ENCODE measurements at places on chromosomes 5 and 9.

DNA sequence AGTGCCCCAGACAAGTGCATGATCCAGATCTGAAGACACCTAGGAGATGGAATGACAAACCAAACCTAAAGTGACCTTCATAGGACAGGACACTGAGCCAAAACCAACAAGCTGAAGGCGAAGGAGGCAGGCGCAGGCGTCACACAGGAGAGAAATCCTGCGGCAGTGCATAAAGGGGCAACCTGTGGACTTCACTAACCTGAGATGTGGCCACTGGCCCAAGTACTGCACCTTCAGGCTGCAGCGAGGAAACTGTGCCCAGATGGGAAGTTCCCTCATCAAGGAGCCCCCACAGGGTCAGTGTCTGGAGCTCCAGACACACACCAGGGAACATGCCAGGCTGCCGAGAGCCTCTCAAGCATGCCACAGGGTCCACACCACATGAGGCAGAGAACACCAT lies 3.7 kb downstream of the IPPK start:
- no peak for DNase-seq

DNA sequence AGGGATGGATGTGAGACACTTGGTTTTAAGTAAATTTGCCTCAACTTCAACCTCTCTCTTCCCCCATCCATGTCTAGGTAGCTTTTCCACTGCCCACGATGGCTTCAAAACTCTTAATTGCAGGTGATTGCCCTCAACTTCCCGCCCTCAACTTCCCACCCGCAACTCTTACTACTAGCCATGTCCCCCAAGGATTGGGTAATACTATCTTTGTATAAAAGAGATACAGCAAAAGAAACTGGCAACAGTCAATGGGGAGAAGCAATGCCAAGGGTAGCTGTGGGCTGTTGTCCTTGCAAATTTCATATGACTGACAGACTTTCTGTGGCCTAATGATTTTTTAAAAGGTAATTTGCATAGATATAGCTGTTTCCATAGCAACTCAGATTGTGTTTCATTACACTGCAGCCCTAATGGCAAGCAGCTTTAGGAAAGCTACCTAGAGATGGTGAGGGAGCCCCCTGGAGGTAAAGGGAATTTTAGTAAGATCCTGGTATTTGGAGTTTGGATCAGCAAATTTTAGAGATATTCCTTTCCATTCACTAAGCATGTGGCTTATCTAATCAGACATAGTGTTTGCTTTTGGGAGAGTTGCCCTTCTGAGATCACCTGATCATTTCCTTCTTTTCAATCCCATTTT lies 421.5 kb upstream of the DAP start:
- no peak for DNase-seq

GRCh38 chr9:9552665-9553064 lies 1060.1 kb downstream of the PTPRD start:
- DNase-seq = no peak

- DNase-seq = no peak
Observed at GRCh38 chr5:135649435-135649834, 70.6 kb upstream of the CXCL14 start.

DNA sequence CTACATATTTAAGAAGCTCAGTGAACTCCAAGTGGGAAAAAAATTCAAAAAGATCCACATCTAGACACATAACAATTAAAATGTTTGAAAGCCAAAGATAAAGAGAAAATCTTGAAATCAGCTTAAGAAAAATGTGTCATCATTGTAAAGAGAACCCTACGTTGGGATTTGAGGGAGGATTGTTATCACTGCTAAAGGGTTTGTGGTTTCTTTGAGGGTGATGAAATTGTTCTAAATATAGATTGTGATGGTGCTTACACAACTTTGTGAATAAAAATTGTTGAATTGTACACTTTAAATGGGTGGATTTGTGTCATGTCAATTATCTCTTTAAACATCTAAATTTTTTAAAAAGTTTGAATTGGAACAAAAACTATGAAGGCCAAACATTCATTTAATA lies 92.2 kb upstream of the ADAMTS19 start:
- no peak for DNase-seq

DNA sequence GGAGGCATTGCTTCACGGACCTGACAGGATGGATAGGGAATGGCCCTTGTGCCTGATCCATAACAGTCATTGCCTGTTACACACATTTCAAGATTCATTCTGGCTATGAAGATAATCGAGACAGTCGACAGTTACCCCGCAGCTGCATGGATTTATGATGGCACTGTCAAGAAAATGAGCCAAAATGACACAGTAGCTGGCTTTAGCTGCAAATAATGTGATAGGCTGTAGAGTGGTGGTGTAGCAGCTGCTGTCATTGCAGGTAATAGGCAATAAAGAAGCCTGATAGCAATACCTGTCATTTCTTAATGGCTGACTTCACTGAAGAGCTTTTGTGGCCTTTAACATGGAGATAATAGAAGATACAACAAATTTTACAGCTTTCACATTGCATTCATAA lies 1085.2 kb upstream of the ARRDC3 start:
- no peak for DNase-seq

DNA sequence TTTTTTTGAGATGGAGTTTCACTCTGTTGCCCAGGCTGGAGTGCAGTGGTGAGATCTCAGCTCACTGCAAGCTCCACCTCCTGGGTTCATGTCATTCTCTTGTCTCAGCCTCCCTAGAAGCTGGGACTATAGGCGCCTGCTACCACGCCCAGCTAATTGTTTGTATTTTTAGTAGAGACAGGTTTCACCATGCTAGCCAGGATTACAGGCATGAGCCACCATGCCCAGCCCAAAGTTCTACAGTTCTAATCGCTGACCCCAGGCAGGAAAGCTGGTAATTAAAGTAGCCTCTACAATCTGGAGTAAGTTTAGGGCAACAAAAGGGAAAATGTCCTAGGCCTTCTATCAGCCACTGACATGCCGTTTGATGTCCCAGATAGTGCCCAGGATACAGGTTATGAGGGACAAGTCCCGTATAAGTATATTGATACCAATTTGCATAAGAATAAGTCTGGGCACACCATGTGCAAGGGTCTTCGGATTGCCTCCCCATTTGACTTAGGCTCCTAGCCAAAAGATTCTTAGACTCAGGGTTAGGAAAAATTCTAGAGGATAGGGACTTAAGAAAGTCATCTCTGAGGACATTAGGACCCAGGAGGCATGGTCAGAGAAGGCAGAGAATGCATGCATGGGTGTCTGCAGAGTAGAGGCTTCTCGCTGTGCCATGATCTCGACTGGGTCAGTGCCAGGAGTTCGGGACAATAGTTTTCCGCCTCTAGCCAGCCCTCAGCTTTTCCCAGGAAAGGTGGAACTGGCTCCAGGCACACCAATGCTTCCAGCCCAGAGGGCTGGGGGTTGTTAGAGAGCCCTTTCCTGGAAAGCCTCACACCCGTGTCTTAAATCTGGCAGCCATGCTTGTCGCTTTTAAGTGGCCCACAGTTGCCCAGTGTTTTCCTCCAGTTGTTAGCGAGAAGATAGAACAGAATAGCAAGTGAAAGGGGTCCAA lies 1111.1 kb downstream of the TAF11L14 start:
- no peak for DNase-seq

GRCh38 chr5:173208296-173208695 lies 26.7 kb downstream of the NKX2-5 start:
- DNase-seq = no peak

DNA sequence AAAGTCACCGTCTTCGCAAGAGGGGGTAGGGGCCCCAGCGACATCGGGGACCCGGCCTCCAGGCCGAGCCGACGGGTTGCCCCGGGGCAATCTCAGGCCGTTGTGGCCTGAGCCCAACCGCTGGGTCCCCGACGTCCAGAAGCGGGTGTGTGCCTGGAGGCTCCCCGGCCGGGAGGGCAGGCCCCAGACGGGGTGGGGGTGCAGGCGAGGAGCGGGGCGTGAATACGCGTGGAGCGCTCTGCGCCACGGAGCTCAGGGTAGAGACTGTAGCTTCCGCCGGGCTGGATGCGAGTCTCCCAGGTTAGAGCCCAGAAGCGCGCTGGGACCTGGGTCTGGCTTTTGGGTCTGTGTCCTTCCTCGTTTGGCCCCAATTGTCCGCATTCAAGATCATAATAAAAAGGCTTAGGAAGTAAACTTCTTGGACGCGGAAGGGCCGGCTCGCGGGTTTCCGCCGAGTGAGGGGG lies 3.5 kb downstream of the BARX1 start:
- no peak for DNase-seq

DNA sequence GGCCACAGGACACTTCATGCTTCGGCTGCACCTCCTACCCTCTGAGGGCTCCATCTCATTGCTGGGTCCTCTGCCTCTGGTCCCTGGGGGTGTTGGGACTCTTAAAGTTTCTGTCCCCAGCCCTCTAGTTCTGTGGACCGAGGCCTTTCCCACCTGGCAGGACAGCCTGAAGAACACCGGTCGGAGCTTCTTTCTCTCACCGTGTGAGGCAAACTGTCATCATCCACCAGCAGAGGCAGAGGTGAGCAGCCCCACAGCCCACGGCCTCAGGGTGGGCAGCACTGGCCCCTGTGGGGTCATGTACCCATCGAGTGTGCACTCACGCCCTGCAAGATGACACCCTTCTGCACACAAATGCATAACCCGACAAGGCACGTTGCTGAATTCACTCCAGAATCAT lies 49.9 kb downstream of the IRX2 start:
- DNase-seq = no peak

- DNase-seq = no peak
Observed at GRCh38 chr5:160198841-160199409, 30.4 kb upstream of the FABP6 start.

GRCh38 chr9:105064248-105065097 lies 136.5 kb upstream of the ABCA1 start:
- peak; percentile 93 for DNase-seq

Measured in NCI-H1092 (cell line).